ENCODE measurements at places on chromosomes 1 and 21.

GRCh38 chr1:19137158-19137557 is 72.9 kb downstream of the UBR4 start:
- DNase-seq: no peak

DNA sequence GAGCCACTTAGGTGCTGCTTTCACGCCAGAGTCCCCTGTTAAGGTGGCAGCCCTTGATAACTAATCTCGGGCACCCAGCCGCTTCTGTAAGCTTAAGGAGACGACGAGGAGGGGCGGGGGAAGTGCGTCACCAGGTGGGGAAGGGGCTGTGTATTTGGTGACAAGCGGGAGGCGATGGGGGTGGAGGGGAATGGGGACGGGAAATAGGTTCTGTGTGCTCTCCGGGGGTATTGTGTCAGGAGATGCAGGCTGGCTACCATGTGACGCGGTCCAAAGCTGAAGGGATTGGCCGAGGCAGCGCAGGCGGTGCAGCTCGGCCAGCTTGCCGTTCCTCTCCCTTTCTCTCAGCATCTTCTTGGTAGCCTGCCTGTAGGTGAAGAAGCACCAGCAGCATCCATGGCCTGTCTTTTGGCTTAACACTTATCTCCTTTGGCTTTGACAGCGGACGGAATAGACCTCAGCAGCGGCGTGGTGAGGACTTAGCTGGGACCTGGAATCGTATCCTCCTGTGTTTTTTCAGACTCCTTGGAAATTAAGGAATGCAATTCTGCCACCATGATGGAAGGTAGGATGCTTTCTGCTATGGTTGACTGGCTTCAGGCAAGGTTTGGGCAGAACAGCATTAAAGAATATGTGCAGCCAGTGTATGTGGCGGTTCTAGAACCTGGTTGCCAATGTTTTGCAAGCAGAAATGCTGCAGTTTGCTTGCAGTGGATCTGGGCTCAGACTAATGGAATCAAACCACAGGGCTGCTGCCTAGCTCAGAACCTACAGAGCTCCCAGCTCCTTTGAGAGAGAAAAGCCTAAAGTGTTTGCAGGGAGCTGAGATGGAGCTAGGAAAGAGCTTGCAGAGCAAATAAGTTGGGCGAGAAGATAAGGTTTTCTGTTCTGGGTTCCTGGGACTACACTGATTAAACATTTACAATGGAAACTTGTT is at the start of gene SGIP1:
Gene SGIP1, plus strand, starts transcription at position 350 of the 937 bp plus-strand sequence. Its CDS starts 206 bp downstream, at position 556.
- DNase-seq: peak; percentile 56

- DNase-seq: no peak
These were observed 7.3 kb upstream of the TTC4 start for GRCh38 chr1:54708385-54708784.

GRCh38 chr1:202966006-202966898 is 805 bp downstream of the CYB5R1 start:
- no peak for DNase-seq

DNA sequence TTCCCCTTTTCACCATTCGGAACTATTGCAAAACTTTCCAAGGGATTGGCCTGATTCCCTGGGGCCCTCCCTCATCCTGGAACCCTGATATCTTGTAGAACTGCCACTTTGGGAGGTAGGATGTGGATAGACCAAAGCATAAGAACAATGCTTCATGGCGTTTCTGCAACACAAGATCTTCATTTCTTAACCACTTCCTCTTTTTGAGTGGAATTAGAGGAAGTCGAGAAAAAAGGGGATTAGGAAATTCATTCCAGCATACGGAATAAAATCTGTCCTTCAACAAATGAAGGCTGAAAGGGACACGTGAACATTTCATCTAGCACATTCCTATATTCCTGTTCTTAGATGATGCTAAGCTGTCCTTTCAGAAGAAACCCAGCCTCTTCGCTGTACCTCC is 149.3 kb downstream of the HUNK start:
- no peak for DNase-seq

DNA sequence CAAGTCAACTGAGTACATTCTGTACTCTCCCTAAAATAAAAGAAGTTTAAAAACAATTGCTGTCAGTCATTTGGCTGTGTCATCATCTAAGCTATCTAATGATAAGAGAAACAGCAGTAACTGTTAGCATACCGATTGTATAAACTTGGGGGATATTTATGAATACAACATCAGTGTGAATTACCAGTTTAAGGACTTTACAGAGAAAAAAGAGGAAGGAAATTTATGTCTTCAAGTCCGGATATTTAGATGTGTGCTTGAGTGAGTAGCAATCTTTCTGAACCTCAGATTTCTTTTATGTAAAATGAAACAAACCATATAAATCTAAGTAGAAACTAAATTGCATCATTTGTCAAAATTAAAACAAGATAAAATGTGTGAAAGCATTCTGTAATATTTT is 1557.0 kb downstream of the MRPL39 start:
- no peak for DNase-seq

DNA sequence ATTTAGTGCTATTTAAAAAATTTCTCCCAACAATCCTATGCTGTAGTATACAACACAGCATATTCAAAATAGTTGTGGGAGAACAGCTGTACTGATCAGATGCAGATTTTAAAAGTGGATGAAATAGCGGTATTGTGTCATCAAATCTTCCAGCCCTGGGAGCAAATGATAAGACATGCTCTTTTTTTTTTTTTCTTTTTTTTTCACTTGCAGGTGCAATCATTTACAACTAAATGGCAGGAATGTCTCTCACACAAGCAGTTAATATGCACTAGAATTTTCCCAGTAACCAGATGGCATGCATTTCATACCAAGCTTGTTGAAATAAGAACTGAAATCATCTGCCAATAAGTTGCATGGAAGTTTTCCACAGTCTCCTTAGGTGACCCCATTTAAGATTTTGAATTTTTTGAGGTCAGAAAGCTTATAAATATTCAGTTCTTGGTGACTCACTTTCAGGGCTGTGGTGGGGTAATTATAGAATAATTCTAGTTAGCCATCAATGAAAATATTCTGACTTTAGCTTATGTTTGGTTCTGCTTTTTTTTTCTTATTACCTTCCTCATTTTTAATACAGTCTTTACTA is 623.9 kb upstream of the NR5A2 start:
- no peak for DNase-seq

DNA sequence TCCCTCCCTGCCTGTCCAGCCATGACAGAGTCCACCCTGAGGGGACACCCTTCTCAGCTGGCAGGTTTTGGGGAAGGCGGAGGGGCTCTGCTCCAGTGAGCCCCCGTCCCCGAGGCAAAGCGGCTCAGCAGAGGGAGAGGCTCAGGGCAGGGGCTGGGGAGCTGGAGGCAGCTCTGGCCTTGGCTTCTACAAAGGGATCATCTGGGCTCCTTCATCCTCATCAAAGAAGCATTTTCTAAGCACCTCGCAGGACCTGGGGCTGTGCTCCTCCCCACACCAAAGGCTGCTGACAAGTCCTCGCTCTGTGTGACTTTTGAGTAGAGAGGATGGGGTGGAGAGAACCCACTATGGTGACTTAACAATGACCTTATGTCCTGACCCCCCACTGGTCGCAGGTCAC is 21.0 kb upstream of the CLSTN1 start:
- no peak for DNase-seq

DNA sequence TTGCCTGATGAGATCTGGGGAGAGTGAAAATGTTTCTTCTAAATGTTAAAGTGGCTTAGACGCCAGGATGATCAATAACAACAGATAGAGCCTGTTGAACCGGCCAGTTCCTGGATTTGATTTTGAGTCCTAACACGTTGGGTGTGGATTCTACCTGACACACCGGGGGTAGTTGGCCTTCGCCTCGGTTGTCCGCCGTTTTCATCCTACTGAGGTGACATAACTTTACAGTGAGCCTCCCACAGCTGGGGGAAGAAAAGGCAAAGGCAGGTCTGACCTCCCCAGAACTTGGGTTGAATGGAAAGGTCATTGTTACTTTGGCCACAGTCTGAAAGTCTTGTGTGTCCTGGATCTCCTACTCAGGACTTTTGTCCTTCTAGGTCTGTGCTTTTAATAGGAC is 1.1 kb downstream of the PGD start:
- no peak for DNase-seq

GRCh38 chr1:2202843-2203601 is 8.4 kb upstream of the FAAP20 start:
- DNase-seq: no peak

DNA sequence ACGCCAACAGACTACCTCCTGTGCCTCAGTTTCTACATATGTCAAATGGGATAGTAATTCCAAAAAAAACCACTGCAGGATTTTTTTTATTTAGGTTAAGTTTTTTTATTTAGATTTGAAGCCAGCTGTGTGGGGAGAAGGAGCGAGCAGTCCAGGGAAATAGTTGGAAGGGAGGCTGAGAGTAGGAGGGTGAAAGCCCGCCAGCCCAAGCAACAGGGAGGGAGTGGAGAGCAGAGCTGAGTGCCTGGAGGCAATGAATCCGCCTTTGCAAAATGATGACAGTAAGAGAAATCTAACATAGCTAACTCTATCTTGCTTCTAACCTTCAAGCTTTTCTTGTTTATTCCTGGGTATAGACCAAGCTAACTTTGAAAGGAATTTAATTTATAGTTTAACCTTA is 15.6 kb upstream of the C1orf198 start:
- no peak for DNase-seq

- DNase-seq: no peak
These were observed 21.4 kb upstream of the LMO4 start for GRCh38 chr1:87307306-87307705.

- DNase-seq: no peak
These were observed 13.8 kb downstream of the LRRC39 start for GRCh38 chr1:100164216-100164615.

DNA sequence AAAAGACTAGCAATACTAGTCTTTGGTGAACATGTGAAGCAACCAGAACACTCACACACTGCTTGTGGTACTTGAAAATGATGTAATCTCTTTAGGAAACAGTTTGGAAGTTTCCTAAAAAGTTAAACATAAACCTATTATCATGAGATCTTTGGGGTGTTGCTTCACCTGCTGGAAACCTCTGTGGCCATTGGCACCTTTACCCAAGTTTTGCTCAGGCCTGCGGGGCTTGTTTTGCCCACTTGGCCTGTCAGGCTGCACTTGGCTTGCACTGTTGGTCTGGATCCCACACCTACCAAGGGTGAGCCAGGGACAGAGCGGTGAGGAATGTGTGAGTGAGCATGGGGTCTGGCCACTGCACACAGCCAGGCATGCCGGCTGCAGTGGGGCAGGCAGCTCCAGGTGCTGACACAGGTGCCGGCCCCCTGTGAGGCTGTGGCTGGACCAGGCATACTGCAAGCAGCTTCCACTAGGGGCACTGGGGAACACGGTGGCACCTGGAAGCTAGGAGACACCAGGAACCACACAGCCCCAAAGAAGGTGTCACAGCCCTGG is 14.4 kb upstream of the FNBP1L start:
- no peak for DNase-seq

- peak; percentile 1 for DNase-seq
These were observed 773 bp downstream of the CHD1L start for GRCh38 chr1:147243228-147243685.

- DNase-seq: no peak
These were observed 1.4 kb upstream of the TNFRSF14 start for GRCh38 chr1:2554621-2555387.

- DNase-seq: no peak
These were observed 38.8 kb downstream of the WDR4 start for GRCh38 chr21:42840411-42841155.
